ENCODE measurements at places on chromosomes 12 and 14.

DNA sequence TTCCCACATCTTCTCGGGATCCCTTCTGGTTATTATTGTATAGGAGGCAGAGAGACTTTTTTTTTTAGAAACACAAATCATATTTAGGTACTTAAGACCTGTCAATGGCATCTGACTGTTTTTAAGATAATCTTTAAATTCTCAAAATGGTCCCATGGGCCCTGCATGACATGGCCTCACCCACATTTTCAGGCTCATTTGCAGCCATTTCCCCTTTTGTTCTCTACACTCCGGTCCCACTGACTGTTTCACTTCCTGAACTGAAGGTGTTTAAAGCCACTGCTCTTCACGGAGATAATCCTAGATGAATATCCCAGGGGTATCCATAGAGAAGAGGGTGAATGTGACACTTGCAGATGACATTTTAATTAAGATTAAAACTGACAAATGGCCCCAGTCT is 12.3 kb upstream of the C12orf71 start:
- DNase-seq: no peak

DNA sequence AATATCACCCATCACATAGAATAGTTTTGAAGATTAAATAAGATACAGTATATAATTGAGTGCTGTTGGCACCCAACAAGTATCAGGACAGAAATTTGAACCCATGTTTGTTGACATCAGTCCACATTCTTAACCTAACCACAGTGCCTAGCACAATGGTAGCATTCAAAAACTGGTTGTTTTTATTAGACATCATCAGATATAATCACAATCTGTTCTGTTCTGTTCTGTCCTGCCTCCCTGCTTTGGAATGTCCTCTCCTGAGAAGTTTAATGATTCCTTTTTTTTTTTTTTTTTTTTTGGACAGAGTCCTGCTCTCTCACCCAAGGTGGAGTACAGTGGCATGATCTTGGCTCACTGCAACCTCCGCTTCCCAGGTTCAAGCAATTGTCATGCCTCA is 476.6 kb downstream of the RMST start:
- no peak for DNase-seq

GRCh38 chr12:130617219-130617618 is 98.9 kb downstream of the RIMBP2 start:
- no peak for DNase-seq

DNA sequence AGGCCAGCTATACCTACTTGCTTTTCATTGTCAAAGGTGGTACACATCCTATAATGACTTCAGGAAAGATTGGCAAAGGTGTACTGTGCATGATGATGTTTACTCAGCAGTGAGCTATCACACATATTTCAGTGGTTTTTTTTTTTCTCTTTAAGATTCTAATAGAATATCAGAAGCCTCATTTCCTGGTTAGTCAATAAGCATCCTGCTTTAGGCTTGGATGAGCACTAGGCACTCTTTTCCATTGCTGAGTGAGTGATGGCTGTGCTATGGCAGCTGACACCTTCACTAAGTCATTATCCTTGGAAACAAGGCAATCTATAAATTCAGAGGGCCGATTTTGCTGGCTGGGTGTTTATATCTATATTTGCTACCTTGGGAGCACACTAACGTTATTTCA is 161.1 kb upstream of the RASSF8 start:
- no peak for DNase-seq

DNA sequence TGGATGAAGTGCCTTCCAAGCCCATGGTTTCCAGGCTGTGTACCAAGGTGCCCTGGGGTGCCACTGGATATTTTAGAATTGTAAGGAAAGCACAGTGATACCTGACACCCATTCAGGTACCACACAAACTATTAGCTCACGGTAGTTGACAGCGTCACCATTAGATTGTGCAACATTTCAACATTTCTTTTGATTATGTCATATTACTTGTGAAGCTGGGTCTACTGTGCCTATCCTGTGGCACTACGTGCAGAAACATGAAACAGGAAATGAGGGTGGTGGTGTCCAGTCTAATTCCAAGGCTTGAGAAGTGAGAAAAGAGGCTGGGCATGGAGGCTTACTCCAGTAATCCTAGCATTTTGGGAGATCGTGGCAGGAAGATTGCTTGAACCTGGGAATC is 75.5 kb upstream of the CPM start:
- DNase-seq: no peak

Measured in mesenteric fat pad (tissue), 1 donor.